ENCODE measurements at places on chromosomes 16 and 17.

GRCh38 chr17:30290077-30290476 is 1.7 kb downstream of the BLMH start:
- DNase-seq = no peak

DNA sequence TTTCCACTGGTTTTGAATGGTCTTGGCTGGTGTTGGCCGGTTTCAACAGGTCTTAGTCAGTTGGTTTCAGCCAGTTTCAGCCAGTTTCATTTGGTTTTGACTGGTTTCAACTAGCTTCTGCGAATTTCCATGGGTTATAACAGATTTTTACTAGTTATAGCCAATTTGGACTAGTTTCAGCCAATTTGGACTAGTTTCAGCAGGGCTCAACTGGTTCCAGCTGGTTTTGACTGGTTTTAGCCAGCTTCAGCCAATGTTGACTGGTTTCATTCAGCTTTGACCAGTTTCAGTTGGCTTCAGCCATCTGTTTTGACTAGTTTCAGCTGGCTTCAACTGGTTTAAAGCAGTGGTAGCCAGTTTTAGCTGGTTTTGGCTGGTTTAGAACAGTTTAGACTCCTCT is 432.6 kb downstream of the UTP18 start:
- DNase-seq = no peak

DNA sequence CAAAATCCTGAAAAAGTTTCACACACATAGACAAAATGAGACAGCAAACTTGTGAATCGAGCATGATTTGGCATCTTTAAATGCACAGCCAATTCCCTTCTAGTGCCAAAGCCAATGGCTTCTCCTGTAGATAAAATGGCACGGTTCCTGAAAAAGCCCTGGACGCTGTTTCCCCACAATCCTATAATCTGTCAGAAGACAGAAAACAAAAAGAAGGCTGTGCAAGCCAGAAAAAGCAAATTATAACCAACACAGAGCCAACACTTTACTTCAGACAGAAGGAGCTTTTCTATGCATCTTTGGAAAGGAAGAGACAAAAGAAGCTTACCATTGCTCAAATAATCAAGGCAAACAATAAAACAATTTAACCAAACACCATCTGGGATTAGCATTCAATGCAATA is 23.8 kb downstream of the FAM222B start:
- no peak for DNase-seq

DNA sequence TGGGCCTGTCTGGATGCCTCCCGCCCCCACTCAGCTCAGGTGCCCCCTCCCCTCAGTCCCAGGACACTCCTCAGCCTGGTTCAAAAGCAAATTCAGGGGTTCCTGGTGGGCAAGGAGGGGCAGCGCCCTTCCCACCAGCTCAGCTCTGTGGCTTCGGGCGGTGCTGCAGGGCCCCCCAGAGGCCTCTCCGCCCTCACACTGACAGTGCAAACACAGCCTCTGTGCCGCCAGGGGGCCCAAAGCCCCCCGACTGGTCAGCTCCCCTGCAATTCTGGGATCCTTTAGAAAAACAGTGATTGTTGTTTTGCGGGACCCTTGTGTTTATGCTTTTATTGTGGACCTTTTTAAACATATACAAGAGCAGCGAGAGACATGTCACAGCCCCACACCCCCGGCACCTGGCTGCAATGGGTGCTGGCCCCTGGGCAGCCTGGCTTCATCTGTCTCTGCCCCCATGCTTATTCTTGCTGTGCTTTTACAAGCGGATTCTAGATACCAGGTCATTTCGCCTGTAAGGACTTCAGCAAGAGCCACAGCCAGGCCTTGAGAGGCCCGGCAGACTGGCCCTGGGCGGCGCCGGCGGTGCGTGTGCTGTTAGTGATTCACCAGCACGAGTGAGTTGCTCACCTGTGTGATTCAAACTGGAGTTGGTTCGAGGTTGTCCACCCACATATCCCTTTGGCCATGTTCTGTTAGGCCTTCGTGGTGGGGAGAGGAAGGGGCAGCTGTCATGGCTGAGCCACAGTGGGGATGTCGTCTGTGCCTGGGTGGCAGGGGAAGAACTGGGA is 21.2 kb downstream of the ZNF469 start:
- no peak for DNase-seq

DNA sequence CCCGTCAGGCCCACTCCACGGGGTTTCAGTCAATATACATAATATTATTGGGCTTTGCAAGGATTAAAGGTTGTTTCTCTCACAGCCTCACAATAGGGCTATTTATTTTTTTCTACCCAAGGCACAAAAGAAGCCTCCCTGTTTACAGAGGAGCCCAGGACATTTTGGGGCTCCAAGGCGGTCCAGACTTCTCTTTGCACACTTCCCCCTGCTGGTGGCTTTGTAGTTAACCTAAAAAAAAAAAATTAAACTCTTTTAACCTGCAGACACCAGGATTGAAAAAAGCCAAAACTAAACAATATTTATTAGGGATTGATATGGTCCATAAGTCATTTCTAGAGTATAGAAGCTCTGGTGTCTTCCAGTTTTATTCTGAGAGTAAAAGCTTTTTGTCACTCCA is 169.7 kb upstream of the ZFHX3 start:
- no peak for DNase-seq

DNA sequence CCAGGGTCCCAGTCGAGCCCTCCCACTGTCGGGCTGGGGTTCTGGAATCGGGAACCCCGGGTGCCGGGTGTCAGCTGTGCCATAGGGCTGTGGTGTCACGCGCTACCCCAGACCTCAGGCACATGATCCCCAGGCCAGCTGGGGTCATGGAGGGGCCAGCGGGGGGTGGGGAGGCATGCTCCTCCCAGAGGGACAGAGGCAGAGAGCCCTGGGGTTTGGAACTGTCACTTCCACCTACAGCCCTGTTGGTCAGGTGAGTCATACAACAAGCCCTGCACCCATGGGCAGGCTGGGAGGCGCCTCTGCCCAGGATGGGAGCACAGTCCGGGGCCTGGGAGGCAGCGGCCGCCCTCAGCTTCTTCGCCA is 63.0 kb downstream of the BAIAP2 start:
- DNase-seq = no peak

DNA sequence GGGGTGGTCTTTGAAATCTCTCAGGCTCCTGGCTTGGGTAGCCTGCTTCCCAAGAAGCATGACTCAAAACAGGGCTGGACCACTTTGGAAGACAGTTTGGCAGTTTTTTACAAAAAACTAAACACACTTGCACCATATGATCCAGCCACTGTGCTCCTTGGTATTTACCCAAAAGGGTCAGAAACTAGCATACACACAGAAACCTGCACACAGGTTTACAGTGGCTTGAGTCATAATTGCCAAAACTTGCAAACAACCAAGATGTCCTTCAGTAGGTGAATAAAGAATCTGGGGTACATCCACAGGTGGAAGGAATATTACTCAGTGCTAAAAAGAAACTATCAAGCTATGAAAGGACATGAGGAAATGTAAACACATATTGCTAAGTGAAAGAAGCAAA is 323.2 kb upstream of the CDH5 start:
- no peak for DNase-seq

DNA sequence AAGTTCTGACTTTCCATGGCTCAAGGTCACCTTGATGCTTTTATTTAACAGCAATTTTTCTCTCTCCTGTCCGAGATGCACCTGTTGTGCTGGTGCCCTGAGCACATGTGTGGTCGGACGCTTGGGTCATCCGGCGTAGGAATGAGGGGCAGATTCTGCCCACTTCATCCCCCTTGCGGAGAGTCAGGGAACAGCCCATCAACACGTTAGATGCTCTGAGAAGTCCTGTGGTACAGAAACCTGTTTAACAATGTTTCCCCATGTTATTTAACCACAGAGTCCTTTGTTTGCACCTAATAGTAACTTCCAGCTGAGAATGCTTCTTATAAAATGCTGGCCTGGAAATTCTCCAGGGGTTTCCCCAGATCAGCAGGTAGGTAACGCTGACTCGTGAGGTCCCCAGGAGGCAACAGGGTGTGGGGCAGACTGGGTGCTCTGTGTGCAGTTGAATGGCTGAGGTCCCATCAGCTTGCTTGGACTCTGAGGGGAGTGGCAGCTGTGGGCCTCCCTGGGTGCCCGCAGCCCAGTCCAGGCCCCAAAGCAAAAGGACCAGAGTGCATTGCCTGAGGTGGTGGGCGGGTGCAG is 17.8 kb downstream of the DOC2B start:
- DNase-seq = peak; percentile 42

- no peak for DNase-seq
These were observed 10.2 kb downstream of the CDH13 start for GRCh38 chr16:82636958-82637357.

DNA sequence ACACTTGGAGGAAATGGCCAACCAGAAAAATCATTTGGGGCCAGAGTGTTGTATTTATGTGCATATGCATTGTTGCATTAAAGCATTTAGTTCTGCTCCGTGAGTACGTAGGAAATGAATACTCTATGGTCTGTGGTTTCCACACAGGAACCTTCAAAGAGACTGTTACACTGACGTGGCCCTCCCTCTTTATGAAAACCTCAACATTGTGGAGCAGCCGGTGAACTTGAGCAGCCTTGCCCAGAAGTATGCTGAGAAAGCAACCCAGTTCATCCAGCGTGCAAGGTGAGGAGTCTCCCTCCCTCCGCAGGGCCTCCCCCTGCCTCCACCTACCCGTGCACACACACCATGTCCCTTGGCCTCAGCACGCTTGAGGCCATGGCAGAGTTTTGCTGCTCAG is 65.2 kb downstream of the ARSG start:
- DNase-seq = no peak

- no peak for DNase-seq
These were observed 201.7 kb upstream of the NLRP1 start for GRCh38 chr17:5785867-5786509.

- no peak for DNase-seq
These were observed at the start of gene GSDMA for GRCh38 chr17:39962642-39963220. TSS of gene GSDMA (plus strand) at chr17:39963004. CDS start at chr17:39965688, 2,684 bp downstream.

GRCh38 chr16:27322858-27323780 is 9.3 kb downstream of the IL4R start:
- DNase-seq = no peak

GRCh38 chr17:45800816-45801215 is 16.7 kb downstream of the CRHR1 start:
- DNase-seq = no peak

- DNase-seq = no peak
These were observed 2.1 kb downstream of the IRF8 start for GRCh38 chr16:85901110-85901509.

GRCh38 chr16:20049831-20050230 is 23.9 kb downstream of the GPR139 start:
- no peak for DNase-seq

GRCh38 chr16:66703406-66704215 is 7.1 kb upstream of the CMTM4 start:
- DNase-seq = no peak

DNA sequence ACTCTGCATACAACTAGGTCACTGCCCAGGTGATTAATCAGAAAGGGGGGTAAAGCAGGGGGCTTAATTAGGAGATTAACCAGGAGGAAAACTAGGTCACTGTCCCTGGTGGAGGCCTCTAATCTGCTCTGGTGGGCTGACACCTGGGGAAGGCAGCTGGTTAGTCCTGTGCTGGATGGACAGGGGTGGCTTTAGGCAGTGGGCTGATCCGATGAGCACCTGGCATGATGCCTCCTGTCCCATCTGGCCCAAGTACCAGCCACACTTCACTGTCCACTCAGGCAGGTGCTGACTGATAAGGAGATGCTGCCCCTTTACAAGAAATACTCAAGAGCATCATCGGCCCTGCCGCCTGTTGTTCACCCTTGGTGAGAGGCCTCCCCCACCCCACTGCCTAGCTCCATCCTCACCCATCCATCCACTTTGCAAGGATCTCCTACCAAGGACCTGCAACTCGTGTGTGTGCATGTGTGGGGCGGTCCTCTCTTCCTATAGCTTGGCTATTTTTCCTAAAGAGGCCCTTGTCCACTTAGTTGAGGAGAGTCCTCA is 13.8 kb upstream of the RCVRN start:
- no peak for DNase-seq

GRCh38 chr16:57736419-57737351 is 1.1 kb downstream of the KATNB1 start:
- DNase-seq = peak; percentile 40

GRCh38 chr16:4373909-4374742 is 2.5 kb downstream of the VASN start:
- no peak for DNase-seq

- no peak for DNase-seq
These were observed 10.8 kb downstream of the EMP2 start for GRCh38 chr16:10569621-10570020.

DNA sequence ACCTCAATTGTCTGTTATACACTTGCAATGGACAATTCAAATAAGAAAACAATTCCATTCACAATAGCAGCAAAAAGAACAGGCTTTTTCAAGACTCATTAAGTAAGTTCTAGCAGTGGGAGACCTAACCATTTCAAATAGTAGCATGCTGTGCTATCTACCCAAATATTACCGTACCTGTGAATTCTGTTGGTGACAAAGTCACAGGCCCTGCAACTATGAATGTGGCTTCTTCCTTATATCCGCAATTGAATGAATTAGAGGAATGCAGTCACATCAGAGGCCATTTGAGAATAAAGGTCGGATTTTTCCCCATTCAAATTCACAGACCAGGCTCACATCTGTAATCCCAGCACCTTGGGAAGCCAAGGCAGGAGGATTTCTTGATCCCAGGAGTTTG is 800 bp upstream of the NME4 start:
- DNase-seq = no peak

- no peak for DNase-seq
These were observed 24.6 kb upstream of the RPH3AL start for GRCh38 chr17:376936-377863.

GRCh38 chr16:15648135-15648730 is 1.8 kb upstream of the NDE1 start:
- DNase-seq = no peak

- DNase-seq = no peak
These were observed 42.5 kb upstream of the ATP2A3 start for GRCh38 chr17:4006745-4007211.

- no peak for DNase-seq
These were observed 16.2 kb upstream of the CSF3 start for GRCh38 chr17:39999067-39999466.

GRCh38 chr17:63029541-63029940 is 63.5 kb downstream of the TANC2 start:
- no peak for DNase-seq

GRCh38 chr17:64773836-64774761 is 112.0 kb upstream of the SMURF2 start:
- DNase-seq = peak; percentile 74

DNA sequence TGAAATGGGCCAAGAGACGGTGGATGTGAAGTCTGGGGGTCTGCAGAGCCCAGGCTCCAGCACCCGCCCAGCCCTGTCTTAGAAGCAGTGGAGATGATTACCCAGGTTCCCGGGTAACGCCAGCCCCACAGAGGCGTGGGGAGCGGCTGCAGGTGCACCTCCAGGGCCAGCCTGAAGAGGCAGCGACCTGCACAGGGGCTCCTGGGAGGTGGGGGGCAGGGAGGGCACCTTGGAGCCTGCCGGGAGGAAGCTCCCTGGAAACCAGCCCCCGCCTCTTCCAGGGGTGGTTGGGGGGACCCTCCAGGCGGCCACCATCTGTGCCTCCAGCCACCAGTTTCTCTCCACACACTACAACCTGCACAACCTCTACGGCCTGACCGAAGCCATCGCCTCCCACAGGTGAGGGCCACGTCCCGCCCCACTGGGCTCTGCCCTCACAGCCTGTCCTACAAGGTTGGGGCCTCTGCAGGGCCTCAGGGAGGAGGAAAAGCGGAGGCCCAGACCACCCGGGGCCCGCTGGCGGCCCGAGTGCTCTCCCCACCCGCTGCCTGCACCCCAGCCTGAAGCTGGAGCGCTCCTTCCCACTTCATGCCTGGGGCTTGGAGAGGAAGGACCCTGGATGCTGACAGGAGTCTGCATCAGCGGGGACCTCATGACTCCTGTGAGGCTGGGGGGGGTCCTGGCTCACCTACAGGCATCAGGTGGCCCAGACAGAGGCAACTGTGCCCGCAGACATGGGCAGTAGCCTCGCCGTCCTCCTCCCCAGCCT is 10.5 kb downstream of the GAA start:
- DNase-seq = no peak
